ENCODE measurements at places on chromosomes 6 and 20.

DNA sequence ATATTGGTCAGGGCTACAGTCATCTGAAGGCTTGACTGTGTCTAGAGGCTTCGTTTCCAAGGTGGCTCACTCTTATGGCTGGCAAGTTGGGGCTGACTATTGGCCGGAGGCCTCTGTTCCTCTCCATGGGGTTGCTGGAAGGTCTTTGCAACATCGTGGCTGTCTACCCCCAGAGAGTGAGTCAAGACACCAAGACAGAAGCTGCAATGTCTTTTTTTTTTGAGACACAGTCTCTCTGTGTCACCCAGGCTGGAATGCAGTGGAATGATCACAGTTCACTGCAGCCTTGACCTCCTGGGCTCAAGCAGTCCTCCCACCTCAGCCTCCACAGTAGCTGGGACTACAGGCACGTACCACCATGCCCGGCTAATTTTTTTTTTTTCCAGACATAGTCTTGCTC is 29.4 kb upstream of the KIF3B start:
- DNase-seq = no peak

- DNase-seq = no peak
Measured at GRCh38 chr6:140341272-140341671, 966.8 kb upstream of the CITED2 start.

- no peak for DNase-seq
Measured at GRCh38 chr20:57620274-57620990, at the start of gene ZBP1. ZBP1 (minus strand) TSS chr20:57620426; CDS start chr20:57620295, 131 bp downstream.

DNA sequence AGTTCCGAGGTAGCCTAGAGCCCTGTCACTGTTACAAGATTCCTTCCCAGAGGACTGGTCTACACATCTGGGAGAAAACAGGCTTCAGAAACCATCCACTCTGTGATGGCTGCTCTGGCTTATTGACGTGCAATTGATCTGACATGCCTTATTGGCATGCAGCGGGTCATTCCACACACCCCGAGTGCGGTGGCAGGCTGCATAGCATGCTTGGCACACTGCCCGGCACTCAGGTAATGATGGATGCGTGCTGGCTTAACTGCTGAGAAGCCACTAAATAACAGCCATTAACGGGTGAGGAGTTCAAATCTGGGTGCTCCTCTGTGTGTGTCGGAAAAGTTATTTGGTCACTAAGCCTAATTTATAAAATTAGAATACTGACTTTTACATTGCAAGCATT is 67.9 kb upstream of the CDH4 start:
- no peak for DNase-seq

GRCh38 chr6:105692613-105693215 is 289.8 kb upstream of the PREP start:
- no peak for DNase-seq

- DNase-seq = no peak
Measured at GRCh38 chr6:72826744-72827438, 205.0 kb downstream of the KCNQ5 start.

- DNase-seq = no peak
Measured at GRCh38 chr6:87738744-87739143, 36.7 kb upstream of the AKIRIN2 start.

GRCh38 chr6:89596056-89596455 is 42.5 kb downstream of the LYRM2 start:
- DNase-seq = no peak

- no peak for DNase-seq
Measured at GRCh38 chr20:37225146-37225545, 36.5 kb downstream of the GHRH start.

DNA sequence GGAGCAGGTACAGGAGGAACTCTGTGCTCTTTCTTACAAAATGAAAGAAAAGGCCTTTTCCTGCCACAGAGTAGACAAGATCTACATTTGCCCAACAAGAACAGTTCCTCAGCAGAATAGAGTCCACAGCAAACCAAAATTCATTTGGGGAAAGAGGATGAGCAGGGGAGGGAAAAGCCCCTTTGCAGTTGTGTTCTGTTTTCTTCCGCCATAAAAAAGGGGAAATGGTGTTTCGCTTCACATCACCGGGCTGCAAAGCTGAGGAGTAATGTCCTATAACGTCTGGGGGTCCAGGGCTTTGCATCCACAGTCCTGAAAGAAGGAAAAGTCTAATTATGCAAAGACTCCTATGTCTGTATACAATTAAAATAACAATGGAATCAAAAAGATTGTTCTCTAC is at the start of gene GPR31:
Gene GPR31, minus strand, starts transcription at position 118 of the 400 bp plus-strand sequence. CDS start 149 bp downstream, outside the sequence.
- DNase-seq = no peak

GRCh38 chr6:52293067-52293466 is 8.5 kb upstream of the MCM3 start:
- no peak for DNase-seq
